Stimulated activated CD4-positive, alpha-beta T cell treated with anti-CD3 and anti-CD28 coated beads, Interleukin-4, amount 100 ng/mL, for 48 hours (primary cell): ENCODE measurements at places on chromosomes 13 and 19.

- DNase-seq, result no peak
Measured at GRCh38 chr13:76552041-76552772, 334.0 kb downstream of the KCTD12 start.

GRCh38 chr13:40064154-40065097, 409.0 kb downstream of the COG6 start:
- no peak for DNase-seq

GRCh38 chr13:113647351-113648215, 10.4 kb downstream of the ATP4B start:
- DNase-seq, result no peak

DNA sequence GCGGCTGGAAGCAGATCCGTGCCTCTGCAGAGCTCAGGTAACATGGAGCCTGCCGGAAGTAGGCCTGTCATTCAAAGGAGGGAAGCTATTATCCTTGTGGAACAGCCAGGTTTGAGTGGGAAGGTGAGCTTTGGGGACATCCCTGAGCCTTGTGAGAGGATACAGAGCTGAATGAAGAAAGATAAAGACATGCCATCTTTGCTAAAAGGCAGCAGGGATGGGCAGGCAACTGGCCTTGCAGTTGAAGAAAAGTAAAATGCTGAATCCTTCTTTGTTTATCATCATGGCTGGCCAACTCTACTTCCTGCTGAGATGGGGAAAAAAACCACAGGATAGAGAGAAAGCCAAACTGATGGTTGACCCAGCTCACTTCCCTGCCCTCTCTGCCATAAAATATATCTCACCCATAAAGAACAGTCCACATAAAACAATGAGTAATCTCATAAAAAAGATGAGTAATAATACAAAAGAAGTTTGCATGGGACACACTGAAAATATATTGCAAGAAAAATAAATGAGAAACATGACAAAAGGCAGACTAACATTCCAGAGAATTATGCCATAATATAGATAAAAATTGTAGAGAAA, 226.3 kb downstream of the DLEU7 start:
- DNase-seq, result no peak

- no peak for DNase-seq
Measured at GRCh38 chr19:43798546-43799409, 3.5 kb downstream of the LYPD5 start.

DNA sequence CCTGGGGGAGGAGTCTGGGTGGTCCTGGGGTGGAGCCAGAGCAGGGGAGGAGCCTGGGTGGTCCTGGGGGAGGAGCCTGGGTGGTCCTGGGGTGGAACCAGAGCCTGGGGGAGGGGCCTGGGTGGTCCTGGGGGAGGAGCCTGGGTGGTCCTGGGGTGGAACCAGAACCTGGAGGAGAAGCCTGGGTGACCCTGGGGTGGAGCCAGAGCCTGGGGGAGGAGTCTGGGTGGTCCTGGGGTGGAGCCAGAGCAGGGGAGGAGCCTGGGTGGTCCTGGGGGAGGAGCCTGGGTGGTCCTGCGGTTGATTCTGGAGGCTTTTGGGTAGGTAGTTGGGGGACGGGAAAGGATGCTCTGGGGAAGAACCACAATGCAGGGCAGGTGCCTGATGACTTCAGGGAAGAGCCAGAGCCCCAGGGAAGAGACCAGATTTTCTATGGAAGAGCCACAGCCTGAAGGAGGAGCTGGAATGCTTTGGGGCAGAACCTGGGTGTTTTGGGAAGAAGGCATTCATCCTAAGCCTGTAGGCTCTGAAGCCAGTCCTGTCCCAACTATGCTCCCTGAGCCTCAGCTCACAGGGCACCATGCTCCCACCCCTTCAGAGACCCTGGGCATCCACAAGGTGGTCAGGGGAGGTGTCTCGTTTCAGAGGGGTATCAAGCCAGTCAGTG, 15.0 kb downstream of the MRPS12 start:
- no peak for DNase-seq

DNA sequence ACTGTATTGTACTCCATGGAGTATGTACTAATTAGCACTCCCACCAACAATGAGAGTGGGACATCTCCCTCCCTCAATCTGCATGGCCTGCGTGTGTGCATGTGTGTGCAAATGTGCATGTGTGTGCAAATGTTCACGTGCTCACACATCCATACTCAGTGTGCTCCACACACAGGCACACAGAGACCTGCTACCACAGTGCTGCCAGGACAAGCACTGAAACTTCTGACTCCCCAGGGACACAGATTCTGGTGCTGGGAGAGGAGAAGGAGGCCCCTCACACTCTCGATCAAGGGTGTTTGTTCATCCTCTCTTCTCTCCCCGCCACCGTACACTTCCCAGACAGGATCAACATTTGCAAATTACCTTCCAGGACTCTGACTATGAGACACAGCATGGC, 37.8 kb upstream of the ZNF507 start:
- no peak for DNase-seq

- DNase-seq, result no peak
Measured at GRCh38 chr13:95267662-95268342, 33.4 kb downstream of the ABCC4 start.

GRCh38 chr13:49298903-49299605, 51.3 kb downstream of the CDADC1 start:
- no peak for DNase-seq

- DNase-seq, result no peak
Measured at GRCh38 chr19:35845215-35846037, 6.9 kb downstream of the NPHS1 start.

DNA sequence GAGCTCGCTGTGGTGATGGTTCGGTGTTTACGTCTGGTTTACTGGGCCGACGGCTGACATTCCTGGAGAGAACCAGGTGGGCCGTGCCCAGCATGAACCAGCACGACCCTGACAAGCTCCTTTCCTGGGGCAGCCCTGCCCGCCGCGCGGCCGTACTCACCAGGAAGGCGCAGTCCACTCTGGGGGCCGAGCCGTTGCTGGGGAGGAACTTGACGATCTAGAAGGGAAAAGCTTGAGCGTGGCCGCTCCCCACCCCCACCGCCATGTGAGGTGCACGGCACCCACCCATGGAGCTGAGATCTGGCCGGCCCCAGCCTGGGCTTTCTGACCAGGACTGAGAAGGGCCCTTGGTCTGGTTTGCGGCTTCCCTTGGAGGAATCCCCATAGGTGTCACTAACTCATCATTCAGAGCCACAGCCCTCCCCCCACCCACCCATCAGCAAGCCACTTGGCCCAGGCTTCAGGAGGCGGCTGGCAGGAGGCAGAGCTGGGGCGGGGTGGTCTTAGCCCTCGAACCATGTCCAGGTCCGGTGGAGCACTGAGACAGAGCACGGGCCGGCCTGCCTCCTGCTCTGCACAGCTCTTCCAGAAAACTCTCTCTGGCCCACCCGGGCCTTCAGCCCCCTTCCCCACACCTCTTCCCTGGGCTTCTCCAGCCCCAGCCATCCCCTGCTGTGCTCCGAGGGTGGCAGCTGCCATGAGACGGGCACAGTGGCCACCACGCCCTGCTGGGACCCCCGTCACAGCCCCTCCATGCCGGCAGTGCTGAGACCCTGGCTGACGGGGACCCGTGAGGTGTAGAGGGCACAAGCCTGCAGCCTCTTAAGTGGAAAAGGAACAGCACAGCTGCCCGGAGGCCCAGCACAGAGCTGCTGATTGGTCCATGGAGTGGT, 6.2 kb downstream of the ATP4B start:
- DNase-seq, result no peak

DNA sequence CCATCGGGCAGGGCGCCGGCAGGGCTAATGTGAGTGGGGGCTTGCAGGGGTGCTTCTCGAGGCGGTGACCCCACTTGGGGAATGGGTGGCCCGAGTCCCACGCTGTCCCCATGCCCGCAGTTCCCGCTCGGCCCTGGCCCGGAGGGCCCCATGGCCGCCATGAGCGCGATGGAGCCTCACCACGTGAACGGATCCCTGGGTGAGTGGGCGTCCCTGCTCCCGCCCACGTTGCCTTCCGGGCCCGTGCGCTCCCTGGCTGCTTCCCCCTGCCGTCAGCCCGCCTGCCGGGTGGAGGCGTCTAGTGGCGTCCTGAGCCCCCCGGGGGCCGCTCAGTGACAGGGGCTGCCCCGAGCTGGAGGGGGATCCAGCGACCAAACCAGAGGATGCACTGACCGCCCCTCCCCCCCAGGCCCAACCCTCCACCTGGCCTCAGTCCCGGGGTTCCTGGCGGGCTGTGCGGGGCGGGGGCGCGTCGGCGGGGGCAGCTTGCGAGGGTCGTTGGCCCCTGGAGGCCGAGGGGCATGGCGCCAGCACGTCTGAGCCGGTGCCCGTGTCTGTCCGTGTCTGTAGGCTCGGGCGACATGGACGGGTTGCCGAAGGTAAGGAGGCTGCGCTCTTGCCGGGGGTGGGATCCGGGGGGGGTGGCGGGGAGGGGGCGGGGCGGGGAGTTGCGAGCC, 4.8 kb downstream of the ISYNA1 start:
- no peak for DNase-seq

- no peak for DNase-seq
Measured at GRCh38 chr13:111893607-111894443, 173.1 kb upstream of the SOX1 start.

GRCh38 chr13:22176968-22177520, 506.2 kb downstream of the FGF9 start:
- no peak for DNase-seq

- no peak for DNase-seq
Measured at GRCh38 chr13:95137096-95137495, 164.2 kb downstream of the ABCC4 start.

DNA sequence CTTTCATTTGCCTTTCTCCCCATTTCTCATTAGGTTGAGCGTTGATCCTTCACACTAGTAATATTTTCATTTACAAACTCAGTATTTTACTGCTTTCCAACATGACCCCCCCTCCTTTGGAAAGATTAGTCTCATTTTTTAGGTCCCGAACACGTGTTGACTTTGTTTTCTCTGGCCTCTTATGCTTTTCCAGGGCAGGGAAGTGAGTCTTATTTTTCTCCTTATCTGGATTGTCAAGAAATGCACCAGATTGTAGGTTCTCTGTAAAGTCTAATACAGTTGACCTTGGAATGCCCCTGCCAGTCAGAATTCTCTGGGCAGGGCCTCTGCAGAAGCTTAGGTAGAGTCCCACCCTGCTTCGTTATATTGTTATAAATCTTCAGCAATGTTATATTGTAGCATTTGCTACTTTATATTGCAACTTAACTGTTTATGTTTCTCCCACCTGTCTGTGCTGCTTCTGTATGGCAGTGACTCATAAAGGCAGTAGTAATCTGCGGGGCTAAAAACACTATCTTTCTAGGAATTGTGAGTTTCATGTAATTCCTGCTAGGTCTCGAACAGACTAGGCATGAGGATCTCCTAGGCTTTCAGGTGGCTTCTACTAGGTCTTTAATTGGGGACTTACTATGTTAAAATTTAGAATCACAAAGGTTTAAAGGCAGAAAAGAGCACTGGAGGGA, 2.0 kb downstream of the TDRD3 start:
- no peak for DNase-seq

DNA sequence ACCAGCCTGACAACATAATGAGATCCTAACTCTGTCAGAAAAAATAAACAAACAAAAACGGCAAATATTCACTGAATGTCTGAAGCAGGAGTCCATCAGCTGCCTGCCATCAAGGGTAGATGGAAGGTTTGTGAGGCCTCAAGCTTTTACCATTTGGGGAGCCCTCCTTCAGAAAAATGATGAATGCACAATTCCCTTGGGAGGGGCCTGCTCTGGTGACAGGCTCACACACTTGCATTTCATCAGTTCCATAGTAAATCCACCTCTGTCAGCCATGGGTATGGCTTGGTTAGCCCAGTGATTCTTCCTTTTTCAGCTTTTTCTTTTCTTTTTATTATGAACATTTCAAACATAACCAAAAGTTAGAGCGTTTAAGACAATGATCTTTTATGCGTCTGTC, 26.3 kb upstream of the KATNAL1 start:
- DNase-seq, result no peak

DNA sequence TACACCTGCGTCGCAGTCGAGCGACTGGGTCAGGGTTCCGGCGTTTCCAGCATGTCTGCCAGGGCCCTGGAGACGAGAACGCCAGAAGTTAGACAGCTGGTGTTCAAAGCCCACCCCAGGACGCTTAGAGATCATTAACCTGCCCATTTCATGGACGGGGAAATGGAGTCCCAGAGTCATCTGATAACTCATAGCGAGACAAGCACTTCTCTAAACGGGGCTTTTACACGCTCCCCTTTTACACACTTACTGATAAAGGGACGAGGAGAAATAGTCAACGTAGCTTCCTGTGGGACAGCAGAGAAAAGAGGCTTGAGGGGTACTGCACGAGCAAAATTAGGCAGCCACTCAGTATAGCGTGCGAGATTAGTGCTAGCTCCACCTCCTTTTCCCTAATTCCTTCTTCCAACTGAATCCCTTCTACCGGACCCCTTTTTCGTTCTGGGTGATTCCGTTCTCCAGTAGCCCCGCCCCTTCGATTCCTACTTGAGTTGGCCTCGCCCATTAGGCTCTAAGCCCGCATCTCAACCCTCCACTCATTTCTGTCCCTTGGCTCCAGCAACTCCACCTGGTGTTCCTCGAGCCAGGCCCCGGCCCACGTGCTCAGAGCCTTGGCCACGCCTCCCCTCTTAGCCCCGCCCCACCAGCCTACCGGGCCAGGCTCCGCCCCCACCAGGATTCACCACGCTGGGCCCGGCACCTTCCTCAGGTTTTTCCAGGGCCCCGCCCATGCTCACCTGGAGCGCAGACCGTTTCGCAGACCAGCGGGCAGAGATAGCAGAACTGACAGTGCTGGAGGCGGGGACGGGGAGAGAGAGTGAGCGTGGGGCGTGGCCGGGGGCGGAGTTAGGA, 3.7 kb downstream of the HRC start:
- DNase-seq, result no peak

- no peak for DNase-seq
Measured at GRCh38 chr13:50400035-50400726, 384.9 kb downstream of the KCNRG start.

DNA sequence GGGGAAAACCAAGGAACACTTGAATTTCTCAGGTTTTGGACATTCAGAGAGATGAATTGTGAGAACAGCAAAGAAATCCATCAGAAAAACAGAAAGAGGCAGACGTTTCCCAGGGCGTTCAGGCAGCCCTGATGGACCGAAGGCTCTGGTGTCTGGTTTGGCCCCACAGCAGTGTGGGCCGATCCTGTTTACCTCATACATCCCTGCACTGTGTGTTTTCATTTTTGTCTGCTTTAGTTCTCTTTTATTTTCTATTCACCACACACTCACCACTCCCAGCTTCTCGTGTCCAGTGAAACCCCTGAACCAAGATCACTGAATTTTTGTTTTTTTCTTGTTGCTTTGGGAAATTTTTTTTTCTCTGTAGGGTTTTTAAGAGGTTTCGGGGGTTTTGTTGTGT, 11.9 kb upstream of the WDR18 start:
- DNase-seq, result no peak

GRCh38 chr19:784541-784940, 12.7 kb upstream of the PTBP1 start:
- DNase-seq, result no peak

DNA sequence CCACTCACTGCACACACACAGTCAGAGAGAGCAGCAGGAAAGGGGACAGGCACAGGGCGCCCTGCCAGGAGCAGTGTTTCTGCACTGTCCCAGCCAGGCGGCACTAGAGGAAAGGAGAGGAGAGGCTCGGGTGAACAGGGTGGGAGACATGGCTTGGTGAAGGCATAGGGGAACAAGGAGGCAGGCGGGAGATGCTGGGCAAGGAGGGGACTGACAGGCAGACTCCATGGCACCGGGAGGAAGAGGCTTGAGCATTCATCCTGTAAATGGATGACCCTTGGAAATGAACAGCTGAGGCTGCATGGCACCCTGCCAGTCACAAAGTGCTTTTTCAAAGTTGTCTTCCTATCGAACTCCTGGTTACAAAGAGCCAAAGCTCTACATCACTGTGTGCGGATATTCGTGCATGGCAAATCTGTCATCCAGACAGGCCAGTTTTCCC, 22.4 kb downstream of the MED26 start:
- DNase-seq, result no peak
